ENCODE measurements at places on chromosomes 2 and 18.

DNA sequence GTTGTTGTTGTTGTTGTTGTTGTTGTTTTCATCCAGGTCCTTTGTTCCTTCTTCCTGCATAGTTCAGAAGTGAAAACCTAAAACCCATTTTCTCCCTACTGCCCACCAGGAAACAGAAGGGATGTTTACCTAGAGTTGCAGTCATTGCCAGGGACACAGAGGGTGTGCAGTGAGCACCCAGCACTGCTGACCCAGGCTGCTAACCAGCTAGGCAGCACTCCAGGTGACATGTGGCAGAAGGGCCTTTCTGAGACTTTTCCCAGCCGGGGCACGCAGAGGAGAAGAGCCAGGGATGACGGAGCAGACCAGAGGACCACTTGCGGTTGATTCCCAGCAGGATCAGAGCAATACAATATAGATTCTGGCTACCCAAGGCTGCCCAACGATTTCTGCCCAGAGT, 286.3 kb downstream of the BCL11A start:
- DNase-seq, result no peak

GRCh38 chr18:51998711-51999110, 341.3 kb upstream of the DCC start:
- DNase-seq, result no peak

- no peak for DNase-seq
Measured at GRCh38 chr2:236642125-236642524, 72.5 kb downstream of the ACKR3 start.

DNA sequence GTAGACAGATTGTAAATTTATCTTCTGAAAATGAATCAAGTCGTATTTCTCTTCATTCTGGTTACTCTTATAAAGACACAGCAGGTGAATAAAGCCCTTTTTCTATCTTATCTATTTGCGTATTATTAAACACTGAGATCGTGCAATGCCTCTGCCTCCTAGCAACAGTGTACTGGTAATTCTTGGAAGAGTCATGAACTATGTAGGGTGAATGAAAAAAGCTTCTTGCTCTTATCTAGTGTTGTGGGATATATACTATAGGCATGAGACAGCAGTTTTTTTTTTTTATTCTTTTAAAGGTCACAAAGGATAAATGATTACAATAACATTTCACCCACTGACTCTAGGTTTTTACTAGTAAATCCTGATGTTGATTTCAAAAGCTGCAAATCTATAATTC, 324.2 kb downstream of the PDE11A start:
- DNase-seq, result no peak

DNA sequence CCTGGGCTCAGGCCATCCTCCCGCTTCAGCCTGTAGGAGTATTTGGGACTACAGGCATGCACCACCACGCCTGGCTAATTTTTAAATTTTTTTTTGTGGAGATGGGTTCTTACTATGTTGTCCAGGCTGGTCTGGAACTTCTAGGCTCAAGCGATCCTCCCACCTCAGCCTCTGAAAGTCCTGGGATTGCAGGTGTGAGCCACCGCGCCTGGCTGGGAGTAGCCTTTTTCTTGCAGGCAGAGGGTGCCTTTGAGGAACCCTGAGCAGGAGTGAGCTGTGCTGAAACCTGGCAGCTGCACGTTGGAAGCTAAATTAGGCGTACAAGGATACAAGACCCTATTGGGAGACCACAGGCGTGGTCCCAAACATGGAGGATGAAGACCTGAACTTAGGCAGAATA, 8.0 kb downstream of the CTDSP1 start:
- no peak for DNase-seq

- DNase-seq, result no peak
Measured at GRCh38 chr2:234324116-234324515, 172.8 kb downstream of the ARL4C start.

All from activated CD8-positive, alpha-beta memory T cell treated with anti-CD3 and anti-CD28 coated beads for 4 hours (primary cell).